ENCODE measurements at places on chromosomes 12 and 14.

- no peak for DNase-seq
Observed at GRCh38 chr12:2183556-2184541, 131.1 kb downstream of the CACNA1C start.

- DNase-seq: no peak
Observed at GRCh38 chr12:107493135-107493494, 192.5 kb upstream of the PWP1 start.

DNA sequence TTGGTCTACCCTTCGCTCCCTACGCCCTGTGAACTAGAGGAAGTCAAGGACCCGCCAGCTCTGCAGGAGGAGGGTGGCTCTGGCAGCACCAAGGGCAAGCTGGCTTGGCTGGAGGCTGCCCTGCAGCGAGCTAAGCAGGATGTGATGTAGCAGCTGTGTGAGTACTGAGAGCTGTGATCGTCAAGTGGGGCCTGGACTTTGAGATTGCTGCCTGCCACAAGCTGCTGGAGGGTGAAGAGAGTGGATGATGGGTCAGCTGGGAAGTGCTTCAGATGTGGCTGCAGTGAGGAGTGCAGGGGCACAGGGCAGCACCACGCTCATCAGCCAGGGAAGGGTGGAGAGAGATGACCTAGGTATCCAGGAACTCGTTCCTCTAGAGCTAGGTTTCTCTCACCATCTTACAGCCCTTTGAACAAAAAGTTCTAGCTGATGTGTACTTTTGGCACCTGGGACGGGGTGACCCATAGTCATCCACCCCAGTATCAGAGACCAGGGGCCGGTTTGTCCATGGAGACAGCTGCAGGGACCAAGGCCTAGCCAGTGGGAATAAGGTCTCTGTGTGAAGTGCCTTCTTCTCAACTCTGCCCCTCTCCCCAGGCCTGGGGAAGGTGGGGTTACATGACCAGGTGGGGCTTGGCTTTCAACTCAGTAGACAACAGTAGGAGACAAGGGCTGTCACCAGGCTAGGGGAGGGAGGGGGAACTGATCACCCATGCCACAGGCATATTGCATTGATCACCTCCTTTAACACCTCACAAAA is 3.2 kb downstream of the KRT86 start:
- no peak for DNase-seq

- DNase-seq: no peak
Observed at GRCh38 chr14:54105406-54105805, 148.8 kb upstream of the BMP4 start.

DNA sequence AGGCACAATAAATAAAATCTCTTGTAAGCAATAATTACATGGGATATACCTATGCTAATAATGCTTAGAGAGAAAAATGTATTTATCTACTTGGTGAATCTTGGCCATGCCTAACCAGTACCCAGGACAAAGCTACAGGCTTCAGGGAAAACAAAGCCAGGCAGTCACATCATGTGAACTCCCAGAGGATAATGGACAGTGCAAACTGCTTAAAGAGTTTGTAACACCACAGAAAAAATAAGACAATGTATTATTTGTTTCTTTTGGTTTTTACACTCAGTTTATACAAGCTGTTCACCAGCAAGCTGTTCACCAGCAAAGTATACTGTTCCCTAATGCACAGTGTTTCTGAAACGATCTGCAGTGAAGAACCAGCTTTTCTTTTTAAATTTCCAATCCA is 38.0 kb downstream of the DICER1 start:
- DNase-seq: no peak

DNA sequence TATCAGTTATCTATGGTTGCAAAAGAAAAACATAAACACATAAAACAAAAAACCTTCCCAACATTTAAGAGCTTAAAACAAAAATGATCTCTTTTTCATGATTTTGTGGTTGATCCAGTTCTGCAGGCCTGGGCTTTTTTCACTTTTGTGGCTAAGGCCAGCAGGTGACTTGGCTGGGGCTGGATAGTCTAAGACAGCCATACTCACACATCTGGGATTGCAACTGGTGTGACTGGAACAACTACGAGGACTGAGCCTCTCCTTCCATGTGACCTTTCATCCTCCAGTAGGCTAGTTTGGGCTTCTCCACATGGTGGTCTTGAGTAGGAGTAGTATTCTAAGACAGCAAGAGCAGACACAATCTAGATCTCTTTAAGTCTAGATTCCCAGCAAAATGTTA is 7.2 kb upstream of the PKP2 start:
- DNase-seq: no peak

GRCh38 chr14:94827711-94828447 is 58.0 kb upstream of the GSC start:
- DNase-seq: no peak

GRCh38 chr12:52370926-52371608 is 3.8 kb upstream of the KRT85 start:
- no peak for DNase-seq

- no peak for DNase-seq
Observed at GRCh38 chr12:67427336-67427735, 158.2 kb downstream of the CAND1 start.

- DNase-seq: no peak
Observed at GRCh38 chr12:74646831-74647230, 109.2 kb downstream of the ATXN7L3B start.

- DNase-seq: no peak
Observed at GRCh38 chr12:46134205-46134811, 134.5 kb downstream of the SLC38A1 start.

DNA sequence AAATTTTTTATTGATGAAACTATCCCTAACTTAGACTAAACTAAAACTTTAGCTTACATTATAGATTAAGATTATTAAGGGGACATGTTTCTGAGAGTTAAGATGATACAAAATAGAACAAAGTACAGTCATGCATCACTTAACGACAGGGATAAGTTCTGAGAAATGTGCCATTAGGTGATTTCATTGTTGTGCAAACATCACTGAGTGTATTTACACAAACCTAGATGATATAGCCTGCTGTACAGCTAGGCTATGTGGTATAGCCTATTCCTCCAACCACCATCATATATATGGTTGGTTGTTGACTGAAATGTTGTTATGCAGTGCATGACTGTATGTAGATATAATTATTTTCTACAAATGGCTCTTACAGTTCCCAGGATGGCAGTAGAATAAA is 46.5 kb downstream of the ATP6V1D start:
- no peak for DNase-seq

GRCh38 chr12:65609359-65609771 is 214.9 kb upstream of the HMGA2 start:
- no peak for DNase-seq
